ENCODE measurements at places on chromosomes 12 and 14.

DNA sequence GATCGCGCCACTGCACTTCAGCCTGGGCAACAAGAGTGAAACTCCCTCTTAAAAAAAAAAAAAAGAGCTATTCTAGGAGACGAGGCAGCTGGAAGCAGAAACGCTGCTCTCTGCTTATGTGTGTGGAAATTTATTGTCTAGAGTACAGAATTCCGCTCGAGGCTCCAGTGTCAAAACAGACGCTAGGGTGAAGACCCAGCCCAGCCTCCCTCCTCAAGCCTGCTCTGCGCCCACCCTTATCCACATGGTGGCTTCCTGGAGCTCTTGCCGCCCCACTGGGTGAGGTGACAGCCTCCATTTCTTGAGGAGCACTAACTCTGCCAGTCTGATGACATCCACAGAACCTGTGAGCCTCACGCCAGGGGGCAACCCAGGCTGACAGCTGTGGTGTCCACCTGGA, 49.5 kb upstream of the DLK1 start:
- DNase-seq, result no peak

DNA sequence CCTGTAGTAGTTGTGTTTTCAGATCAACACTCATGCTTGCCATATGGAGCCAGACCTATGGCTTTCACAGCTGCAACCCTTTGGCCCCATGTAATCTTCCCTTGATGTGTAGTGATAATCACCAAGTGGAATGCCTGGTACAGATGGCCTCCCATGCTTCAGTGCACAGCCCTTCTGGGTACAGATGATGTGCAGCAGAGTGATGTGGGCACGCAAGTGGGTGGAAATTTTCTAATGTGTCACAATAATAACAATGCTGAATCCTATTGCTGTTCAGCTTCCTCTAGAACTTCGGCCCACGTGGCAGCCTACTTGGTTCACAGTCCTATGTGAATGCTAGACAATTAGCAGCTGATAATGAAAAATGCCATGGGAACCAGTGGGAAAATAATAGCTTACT, 188.1 kb downstream of the SNAPC1 start:
- DNase-seq, result no peak

DNA sequence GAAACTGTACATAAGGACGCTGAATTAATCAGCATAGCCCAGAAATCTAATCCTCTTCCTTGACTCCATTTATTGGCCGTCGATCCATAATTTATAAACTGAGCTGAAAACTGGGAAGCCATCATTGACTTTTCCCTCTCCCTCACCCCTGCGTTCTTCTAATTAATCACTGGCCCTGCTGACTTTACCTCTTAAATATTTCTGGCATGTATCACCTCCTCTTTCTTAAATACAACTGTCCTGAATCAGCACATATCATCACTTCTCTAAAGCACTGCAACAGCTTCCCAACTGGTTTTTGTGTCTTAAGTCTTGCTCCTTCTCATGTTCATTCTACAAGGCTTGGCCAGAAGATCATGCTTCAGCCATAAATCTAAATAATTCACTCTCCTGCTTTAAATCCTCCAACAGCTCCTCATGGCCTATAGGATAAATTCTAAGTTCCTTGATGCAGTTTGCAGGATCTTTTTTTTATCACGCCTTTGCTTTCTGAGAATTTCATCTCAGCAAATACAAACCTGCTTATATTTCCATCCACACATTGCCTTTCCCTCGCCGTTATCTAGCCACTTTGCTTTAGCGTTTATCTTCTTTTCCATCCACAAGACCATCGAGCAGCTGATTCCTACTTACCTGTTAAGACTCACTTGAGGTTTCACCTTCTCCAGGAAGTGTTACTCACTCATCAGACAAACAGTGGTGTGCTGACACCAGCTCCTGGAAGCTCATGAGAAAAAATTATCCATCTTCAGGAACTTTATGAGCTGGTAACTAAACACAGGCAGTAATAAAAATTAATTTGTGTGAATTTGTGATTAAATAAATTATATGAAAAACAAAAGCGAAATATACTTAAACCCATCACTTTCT, 295.6 kb upstream of the FLRT2 start:
- no peak for DNase-seq

DNA sequence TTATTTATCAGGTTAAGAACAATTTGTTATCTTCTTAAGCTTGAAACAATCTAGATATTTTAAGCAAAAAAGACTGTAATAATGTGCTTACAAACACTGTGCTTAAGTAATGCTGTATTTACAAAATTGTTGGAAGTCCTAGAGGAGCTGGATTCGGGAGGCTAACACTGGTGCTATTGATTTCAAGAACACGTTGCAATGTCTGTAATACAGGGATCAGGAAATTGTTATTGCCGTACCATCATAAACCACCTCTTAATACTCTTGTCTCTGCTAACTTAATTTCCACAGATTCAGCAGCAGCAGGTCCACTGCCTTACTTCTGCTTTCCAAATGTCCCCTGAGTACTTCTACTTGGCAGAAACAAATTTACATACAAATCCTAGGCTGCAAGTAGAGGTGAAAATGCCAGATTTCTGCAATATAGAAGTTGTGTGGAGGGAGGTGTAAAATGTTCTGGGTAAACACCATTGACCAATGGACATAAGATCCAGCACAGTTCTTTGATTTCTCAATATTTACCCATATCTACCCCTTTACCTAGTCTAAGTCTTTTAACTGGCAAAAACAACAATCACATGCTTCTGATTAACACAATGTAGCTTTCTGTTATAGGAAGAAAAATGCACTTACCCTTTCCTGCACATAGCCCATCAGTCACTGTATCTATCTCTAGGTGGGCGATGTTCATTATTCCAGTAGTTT, 663.4 kb downstream of the TMTC2 start:
- DNase-seq, result no peak

DNA sequence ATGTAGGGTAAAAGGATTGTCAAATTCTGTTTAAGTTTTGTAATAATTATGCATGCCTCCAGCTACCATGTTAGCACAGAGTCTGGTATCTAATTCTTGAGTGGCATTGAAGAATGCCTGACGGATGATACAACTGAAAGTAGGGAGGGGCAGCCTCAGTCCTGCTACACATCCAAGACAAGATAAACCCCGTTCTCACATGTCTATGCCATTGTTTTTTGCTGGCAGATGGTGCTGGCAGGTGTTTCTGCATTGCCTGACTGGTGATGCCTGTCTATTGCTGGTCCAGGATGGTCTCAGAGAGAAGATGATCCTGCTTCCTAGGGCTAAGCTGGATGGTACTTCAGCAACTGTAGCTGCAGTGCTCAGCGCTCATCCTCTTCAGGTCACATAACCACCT, 245.8 kb upstream of the NAV3 start:
- no peak for DNase-seq

DNA sequence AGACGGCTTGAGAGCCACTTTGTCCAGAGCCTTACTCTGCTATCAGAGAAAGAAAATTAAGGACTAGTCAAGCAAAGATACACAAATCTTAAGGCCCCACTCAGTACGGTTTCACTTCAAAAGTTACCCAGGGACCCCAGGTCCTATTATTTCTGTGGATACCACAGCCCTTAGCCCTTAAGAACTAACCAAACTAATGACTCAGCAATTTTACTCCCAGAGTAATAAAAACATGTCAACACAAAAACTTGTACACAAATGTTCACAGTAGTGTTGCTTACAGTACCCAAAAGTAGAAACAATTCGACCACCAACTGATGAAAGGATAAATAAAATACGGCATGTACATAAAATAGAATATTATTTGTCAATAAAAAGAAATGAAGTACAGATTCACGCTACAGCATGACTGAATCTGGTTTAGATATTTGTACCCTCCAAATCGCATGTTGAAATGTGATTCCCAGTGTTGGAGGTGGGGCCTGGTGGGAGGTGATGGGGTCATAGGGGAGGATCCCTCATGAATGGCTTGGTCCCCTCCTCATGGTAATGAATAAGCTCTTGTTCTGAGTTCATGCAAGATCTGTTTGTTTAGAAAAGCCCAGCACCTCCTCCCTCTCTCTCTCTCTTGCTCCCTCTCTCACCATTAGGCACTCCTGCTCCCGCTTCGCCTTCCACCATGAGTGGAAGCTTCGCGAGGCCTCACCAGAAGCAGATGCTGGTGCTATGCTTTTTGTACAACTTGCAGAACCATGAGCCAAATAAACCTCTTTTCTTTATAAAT, 30.5 kb downstream of the AREL1 start:
- DNase-seq, result no peak

- DNase-seq, result no peak
Observed at GRCh38 chr12:103840462-103840875, 565 bp downstream of the NT5DC3 start.

DNA sequence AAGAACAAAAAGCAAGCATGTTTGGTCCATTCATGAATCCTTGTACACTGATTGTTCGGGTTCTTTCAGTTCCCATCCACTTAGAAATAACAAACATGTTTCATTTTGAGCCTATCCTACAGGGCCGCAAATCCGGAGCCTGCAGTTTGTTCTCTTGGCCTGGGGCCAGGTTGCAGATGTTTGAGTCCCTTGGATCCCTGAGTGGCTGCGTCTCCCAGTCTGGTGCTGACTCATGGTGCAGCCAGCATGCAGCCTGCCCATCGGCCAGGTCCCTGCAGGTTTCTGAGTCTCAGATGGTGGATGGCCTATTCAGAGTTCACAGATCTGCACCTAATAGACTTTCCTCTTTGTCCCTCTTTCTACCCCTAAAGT, 1.9 kb upstream of the DYNC1H1 start:
- no peak for DNase-seq

DNA sequence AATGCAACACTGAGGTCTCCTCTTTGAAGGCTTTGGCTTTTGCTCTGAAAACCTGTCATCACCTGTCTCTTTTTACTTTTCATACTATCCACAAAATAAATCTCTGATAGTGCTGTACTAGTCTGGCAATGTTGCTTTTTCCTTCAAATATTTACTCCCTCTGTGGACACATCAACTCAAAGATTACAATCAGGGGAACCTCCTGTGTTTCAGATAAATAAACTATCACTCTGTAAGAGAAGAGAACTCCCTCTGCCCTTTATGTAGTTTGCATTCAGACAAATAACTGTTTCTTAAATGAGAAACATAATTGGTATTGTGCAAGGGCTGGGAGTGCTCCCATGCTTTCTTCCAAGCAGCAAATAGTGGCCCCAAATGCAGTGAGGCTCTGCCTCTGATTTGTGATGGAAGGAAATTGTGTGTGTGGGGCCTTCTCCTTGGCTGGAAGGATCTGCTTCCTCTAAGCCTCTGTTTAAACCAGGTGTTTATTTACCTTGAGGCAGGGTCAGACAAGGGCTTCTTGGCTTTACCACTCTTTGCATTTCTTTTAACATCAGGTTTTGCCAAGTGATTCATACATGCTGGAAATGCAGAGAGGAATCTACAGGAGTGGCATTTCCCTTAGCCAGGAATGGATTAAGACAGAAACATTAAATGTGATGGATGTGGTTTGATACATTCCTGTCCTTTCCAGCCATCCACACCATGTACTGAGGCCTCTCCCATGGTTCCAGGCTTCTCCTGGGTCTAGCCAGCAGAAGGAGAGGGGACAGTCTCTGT, 69.0 kb downstream of the AKAP6 start:
- DNase-seq, result no peak

DNA sequence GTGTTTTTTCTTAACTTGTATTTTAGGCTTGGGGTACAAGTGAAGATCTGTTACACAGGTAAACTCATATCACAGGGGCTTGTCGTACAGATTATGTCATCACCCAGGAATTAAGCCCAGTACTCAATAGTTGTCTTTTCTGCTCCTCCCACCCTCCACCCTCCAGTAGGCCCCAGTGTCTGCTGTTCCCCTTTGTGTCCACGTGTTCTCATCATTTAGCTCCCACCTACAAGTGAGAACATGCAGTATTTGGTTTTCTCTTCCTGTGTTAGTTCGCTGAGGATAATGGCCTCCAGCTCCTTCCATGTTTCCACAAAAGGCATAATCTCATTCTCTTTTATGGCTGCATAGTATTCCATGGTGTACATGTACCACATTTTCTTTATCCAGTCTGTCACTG, 166.7 kb downstream of the RIMBP2 start:
- no peak for DNase-seq

DNA sequence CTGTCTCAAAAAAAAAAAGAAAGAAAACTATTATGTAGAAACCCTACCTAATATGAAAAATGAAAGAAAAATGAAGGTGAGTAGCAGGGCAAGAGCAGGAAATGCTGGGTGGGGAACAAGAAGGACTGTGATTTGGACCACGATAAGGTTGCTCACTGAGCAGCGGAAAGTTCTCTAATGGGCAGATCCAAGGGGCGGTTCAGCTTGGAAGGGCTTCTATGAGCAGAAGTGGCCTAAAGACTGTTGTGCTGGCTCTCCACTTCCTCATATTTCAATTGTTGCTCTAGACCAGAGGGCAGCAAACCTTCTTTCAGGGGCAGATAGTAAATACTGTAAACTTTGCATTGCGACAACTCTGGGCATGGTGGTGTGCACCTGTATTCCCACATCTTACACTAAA, 16.3 kb upstream of the NFYB start:
- DNase-seq, result no peak

DNA sequence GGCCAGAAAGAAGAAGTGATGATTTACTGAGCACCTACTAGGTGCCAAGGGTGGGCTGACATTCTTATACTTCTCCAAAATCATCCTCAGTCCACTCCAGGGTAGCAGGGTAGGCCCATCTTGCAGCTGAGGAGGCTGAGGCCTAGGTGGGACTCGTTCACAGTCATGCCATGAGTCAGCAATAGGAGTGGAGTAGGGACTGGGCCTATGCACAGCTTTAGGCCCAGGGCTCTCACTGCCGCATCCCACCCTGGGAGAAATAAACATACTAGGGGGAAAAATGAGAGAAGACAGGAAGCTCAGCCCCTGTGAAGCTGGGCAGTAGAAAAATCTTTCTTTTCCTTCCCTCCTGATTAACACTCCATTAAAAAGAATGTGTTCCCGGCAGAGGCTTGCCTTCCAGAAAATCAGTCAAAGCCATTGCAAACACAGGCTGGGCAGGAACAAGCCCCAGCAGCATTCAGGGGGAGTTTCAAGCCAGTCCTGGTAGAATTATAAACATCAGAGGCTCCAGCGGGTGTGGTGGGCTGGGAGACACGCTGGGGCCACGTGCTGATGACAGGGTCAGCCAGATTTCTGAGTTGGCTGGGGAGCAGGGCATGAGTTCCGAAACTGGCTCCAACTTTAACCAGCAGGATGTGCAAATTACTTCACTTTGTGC, 1.8 kb downstream of the HSPB8 start:
- no peak for DNase-seq

GRCh38 chr14:49218436-49219092, 367.6 kb downstream of the RPS29 start:
- DNase-seq, result no peak

DNA sequence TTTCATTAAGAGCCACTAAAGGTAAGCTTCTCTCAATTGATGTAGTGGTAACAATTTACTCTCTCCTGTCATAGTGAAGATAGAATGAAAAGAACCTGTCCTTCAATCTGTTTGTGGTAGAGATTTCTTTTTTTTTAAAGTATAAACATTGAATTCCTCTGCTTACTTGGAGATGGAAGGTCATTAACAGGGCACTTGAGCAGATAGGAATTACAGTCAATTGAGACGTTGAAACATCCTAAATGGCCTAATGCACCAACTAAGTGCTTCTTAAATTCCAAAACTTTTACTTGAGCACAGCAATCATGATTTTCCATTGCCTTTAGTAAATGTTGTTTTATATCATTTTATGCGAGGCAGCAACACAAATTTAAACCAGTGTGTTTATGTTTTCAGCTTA, 241.4 kb downstream of the FOXG1 start:
- no peak for DNase-seq

GRCh38 chr14:83556746-83557453, 1973.0 kb upstream of the FLRT2 start:
- no peak for DNase-seq

GRCh38 chr12:2049604-2050540, 2.9 kb upstream of the CACNA1C start:
- no peak for DNase-seq
